ENCODE measurements at places on chromosomes 1 and 21. TPM values are rescaled to one million over a fixed set of nuclear protein-coding genes. Genes with fewer than 3 reads are reported as not detected.

DNA sequence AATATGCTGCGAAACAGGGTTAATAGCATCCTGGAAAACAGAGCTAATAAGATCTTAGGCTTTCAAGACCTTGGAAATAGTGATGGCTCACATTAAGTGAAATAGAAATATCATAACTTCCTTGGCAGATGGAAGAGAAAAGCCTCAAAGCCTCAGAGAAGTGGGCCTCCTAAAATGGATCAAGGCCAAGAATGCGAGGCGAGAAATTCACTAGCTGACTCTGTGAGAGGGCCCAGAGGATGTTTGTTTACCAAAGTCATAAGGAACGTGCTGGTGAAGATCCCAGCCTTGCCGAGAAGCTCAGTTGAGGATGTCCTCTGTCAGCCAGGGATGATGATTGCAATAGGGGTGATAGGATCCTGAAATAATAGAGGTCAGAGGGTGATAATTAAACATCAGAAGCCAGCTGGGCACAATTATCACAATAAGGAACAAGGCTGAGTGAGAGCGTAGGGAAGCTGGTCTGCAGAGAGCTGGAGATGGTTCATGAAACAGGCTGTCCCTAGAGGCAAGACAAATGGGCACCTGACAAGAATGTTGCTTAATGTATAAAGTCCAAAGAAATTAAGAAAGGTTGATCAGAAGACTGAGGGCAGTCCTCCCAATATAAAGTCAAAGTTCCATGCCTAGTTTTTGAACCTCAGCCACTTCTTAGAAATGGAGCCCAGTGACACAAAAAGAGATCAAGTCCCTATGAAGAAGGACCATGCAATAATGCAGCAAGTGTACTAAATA lies 101.7 kb upstream of the COG2 start:
- no peak overlapping the region for H3K4me3 ChIP-seq
- no peaks in the 10 kb centered on the region for H3K36me3 ChIP-seq
- DNase-seq: no peak
- peaks cover 2% of the 10 kb centered on the region for H3K4me1 ChIP-seq

DNA sequence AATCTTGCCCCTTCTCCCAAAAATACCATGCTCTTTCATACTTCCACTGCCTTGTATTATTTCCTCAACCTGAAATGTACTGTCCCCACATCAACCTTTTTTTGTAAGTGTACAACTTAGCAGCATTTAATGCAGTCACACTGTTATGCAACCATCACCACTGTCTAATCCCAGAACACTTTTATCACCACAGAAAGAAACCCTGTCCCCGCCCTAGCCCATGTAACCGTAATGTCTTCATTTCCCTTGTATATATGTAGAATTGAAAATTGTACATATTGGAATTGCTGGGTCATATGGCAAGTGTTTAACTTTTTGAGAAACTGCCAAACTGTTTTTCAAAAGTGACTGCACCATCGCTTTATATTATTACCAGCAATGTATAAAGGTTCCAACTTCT lies 37.4 kb downstream of the PTP4A2 start:
- H3K27ac ChIP-seq: no peak overlapping the region
- no peak overlapping the region for H3K4me3 ChIP-seq
- no peak for DNase-seq
- no peaks in the 10 kb centered on the region for H3K27me3 ChIP-seq

DNA sequence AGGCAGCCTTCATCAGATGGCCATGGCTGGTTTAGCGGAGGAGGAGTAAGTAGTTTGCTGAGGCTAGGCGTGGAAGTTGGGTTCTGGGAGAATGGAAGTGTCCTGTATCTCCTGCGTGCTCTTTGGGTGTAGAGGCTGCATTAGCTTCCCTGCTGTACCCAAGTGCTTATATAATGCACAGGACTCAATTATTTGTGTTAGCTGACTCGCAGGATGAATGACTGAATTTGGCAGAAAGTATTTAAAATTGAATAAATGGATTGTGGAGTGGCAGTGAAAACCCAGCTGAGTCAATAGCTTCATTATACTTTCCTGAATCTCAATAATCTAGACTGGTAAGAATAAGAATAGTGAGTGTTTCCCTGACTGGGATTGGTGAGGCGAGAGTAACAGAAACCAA lies 13.8 kb downstream of the DNTTIP2 start:
- no peak overlapping the region for H3K27ac ChIP-seq
- no peaks in the 10 kb centered on the region for H3K4me1 ChIP-seq
- no peak overlapping the region for H3K4me3 ChIP-seq
- H3K27me3 ChIP-seq: no peaks in the 10 kb centered on the region
- DNase-seq: no peak

DNA sequence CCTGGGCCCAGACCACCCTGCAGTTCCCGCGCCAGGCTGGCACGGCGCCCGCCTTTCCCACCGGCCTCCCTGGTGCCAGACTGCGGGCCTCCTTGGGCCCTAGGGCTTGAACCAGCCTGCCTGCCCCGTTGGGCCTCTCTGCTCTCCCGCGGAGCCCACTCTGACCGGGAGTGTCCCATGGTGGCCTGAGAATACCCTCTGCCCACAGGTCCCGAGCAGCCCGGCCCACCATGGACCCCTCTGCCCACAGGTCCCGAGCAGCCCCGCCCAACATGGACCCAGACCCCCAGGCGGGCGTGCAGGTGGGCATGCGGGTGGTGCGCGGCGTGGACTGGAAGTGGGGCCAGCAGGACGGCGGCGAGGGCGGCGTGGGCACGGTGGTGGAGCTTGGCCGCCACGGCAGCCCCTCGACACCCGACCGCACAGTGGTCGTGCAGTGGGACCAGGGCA lies 7.9 kb downstream of the MIB2 start:
- no peaks in the 10 kb centered on the region for H3K4me1 ChIP-seq
- H3K27ac ChIP-seq: no peak overlapping the region
- no peak for DNase-seq

The AADACL3 gene
- not detected for total RNA-seq

The TFF3 gene
- not detected for total RNA-seq

The MYOM3 gene
- total RNA-seq: not detected

The EIF2D gene
- 91.2 TPM for total RNA-seq

The C1QB gene
- total RNA-seq: not detected

The PCAT6 gene
- total RNA-seq: 0.59 TPM

DNA sequence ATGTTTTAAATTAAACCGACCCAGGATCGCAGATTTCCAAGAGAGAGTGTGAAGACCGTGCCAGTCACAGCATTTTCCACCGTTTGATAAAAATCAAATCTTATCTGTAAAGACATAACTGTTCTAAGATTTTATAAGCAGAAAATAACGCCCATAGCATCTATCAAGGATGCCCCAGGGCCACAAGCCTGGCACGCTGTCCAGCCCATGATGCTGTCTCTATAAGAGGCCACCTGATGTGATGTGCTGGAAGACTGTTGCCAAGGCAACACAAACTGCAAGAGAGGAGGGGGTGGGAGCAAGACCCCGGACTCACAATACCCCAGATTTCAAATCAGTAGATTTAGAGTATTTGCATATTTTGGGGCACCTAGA lies 116.5 kb downstream of the DSCAM start:
- no peak overlapping the region for H3K27ac ChIP-seq
- H3K36me3 ChIP-seq: no peaks in the 10 kb centered on the region
- no peak for DNase-seq
- no peaks in the 10 kb centered on the region for H3K4me1 ChIP-seq
- no peak overlapping the region for H3K4me3 ChIP-seq

DNA sequence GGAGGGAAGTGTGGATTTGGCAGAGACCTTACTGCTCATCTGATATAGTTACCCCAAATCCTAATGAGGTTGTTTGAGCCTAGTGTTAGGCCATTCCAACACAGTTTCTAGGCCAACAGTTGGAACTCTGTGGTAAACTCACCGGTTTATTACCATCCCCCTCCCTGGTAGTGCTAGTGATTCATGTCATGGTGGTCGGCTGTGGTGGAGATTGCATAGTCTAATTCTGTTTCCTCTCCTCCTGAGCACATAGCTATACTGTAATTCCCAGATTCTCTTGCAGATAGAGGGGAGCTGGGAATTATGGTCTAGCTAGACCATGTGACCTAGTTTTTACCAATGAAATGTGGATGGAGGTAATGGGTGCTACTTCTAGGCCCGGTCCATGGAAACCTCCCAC lies 123.7 kb upstream of the KIF26B start:
- H3K27me3 ChIP-seq: no peaks in the 10 kb centered on the region
- no peak overlapping the region for H3K27ac ChIP-seq
- H3K4me1 ChIP-seq: peaks cover 4% of the 10 kb centered on the region
- H3K4me3 ChIP-seq: no peak overlapping the region

GRCh38 chr1:192235127-192235526 lies 76.9 kb downstream of the RGS18 start:
- DNase-seq: no peak
- H3K27ac ChIP-seq: no peak overlapping the region
- no peaks in the 10 kb centered on the region for H3K4me1 ChIP-seq
- no peaks in the 10 kb centered on the region for H3K27me3 ChIP-seq
- no peak overlapping the region for H3K4me3 ChIP-seq

DNA sequence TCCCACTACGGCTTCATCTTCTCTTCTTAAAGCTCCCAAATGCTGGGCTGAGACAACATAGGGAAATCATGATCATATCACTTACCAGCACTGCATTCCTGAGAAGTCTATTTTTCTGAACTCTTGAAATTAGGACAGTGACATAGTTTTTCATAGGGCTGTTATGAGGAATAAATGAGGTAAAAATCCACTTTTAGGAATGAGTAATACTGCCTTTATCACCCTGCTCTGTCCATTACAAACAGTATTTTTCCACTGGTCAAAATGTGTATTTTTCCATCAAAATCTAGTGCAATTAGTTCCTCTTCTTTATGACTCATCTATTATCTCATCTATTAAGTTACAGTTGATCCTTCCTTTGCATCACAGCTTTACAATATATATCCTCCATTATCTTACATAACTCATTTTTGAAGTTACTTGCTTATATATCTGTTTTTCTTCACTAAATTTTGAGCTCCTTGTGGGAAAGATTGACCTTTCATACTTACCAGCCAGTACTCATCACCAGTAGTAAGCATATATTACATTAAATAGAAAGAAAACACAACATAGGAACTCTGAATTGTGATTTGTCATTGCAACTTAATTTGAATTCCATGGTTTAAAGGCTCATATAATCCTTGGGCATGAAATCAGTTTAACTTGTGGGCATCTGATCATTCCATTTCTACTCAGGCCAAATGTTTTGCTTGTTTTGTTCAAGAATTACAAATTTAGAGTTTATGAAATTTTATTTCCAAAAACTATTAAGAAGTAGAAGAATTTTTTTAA lies 37.1 kb downstream of the PRRX1 start:
- H3K4me1 ChIP-seq: no peaks in the 10 kb centered on the region
- H3K27ac ChIP-seq: no peak overlapping the region
- peaks cover 7% of the 10 kb centered on the region for H3K27me3 ChIP-seq
- H3K36me3 ChIP-seq: no peaks in the 10 kb centered on the region

The FTCD gene
- total RNA-seq: 0.23 TPM

The NMNAT2 gene
- not detected for total RNA-seq

GRCh38 chr1:171210355-171210754 lies 25.3 kb downstream of the FMO2 start:
- H3K27ac ChIP-seq: no peak overlapping the region
- no peaks in the 10 kb centered on the region for H3K36me3 ChIP-seq
- no peak for DNase-seq
- peaks cover 6% of the 10 kb centered on the region for H3K27me3 ChIP-seq
- H3K4me1 ChIP-seq: no peaks in the 10 kb centered on the region
- no peak overlapping the region for H3K4me3 ChIP-seq

DNA sequence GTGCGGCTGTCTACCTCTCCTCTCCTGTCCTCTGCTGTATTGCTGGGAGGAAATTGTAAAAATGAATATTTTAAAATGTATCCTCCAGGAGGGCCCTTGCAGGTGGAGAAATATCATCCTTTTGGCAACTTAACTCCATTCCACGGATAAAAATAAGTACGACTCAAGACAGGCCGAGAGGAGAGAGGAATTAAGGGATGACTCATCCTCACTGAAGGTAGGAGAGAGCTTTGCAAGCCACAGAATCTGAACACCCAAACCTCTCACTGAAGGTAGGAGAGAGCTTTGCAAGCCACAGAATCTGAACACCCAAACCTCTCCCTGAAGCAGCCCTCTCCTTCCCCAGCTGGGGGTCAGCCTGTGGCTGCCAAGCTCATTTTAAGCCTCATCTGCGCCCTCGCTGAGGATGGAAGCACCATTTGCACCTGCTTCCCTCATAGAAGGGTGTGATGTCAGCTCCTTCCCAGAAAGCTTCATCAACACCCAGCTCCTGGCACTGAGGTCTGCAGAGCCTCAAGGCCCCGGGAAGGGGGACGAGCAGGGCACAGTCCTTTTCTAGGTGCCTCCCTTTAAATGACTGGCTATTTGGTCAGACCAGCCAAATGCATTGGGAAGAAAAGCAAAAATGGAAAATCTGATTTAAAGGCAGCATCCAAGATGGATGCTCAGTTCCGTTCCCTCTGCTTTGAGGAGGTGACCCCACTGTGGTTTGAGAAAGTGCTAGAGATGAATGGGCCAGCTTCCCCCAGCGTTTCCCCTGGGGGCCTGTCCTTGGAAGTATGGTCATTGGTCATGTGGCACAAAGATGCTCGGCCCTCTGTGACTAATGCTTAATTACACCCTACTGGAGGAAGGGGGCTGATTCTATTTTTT lies 12.9 kb upstream of the SELENON start:
- no peak for DNase-seq
- H3K4me1 ChIP-seq: peaks cover 5% of the 10 kb centered on the region
- no peak overlapping the region for H3K27ac ChIP-seq
- H3K36me3 ChIP-seq: peaks cover 7% of the 10 kb centered on the region

- no peak overlapping the region for H3K27ac ChIP-seq
- no peaks in the 10 kb centered on the region for H3K4me1 ChIP-seq
- no peak overlapping the region for H3K4me3 ChIP-seq
- DNase-seq: no peak
- H3K27me3 ChIP-seq: peaks cover 21% of the 10 kb centered on the region
Measured at GRCh38 chr1:100791586-100791985, 72.0 kb downstream of the VCAM1 start.

The PWP2 gene
- total RNA-seq: 28.9 TPM

The PGLYRP4 gene
- total RNA-seq: 0.09 TPM

DNA sequence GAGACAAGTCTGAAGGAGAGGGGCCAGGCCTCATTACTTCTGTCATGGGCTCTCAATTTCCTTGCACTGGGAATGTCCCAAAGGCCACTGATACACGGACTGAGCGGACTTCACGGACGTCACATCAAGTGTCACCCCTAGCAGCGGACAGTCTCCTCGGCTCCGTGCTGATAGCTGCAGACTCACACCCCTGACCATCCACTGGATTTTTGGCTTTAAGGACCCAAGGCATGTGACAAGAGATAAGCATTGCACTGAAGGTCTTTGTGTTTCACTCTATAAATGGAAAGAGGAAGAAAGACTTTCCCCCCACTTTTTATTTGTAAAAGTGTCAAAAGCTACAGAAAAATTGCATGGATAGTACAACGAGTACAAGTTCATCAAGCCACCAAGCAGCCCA lies 200.4 kb upstream of the FGGY start:
- H3K27me3 ChIP-seq: no peaks in the 10 kb centered on the region
- DNase-seq: no peak
- H3K4me3 ChIP-seq: no peak overlapping the region
- no peak overlapping the region for H3K27ac ChIP-seq

- H3K27ac ChIP-seq: no peak overlapping the region
- peaks cover 7% of the 10 kb centered on the region for H3K27me3 ChIP-seq
- no peak overlapping the region for H3K4me3 ChIP-seq
- no peaks in the 10 kb centered on the region for H3K36me3 ChIP-seq
- H3K4me1 ChIP-seq: peaks cover 7% of the 10 kb centered on the region
- no peak for DNase-seq
Measured at GRCh38 chr1:245341743-245342142, 187.0 kb downstream of the KIF26B start.

The VSIG8 gene
- total RNA-seq: not detected

Data from activated CD4-positive, alpha-beta T cell treated with anti-CD3 and anti-CD28 coated beads for 36 hours (primary cell).